Activated naive CD8-positive, alpha-beta T cell treated with anti-CD3 and anti-CD28 coated beads, Interleukin-2, amount 10 ng/mL, durations not matched to agents 7 days and 5 days (primary cell): ENCODE measurements at places on chromosomes 4 and X. TPM values are rescaled to one million over a fixed set of nuclear protein-coding genes. Genes with fewer than 3 reads are reported as not detected.
A peak's percentile ranks its signal among the peaks of the same experiment; 100 is the strongest.

- H3K4me1 ChIP-seq: peaks cover 4% of the 10 kb centered on the region
- no peaks in the 10 kb centered on the region for H3K36me3 ChIP-seq
- DNase-seq: no peak
- H3K27me3 ChIP-seq: peaks cover 15% of the 10 kb centered on the region
These were observed 12.8 kb upstream of the SAP30 start for GRCh38 chr4:173357939-173358338.

DNA sequence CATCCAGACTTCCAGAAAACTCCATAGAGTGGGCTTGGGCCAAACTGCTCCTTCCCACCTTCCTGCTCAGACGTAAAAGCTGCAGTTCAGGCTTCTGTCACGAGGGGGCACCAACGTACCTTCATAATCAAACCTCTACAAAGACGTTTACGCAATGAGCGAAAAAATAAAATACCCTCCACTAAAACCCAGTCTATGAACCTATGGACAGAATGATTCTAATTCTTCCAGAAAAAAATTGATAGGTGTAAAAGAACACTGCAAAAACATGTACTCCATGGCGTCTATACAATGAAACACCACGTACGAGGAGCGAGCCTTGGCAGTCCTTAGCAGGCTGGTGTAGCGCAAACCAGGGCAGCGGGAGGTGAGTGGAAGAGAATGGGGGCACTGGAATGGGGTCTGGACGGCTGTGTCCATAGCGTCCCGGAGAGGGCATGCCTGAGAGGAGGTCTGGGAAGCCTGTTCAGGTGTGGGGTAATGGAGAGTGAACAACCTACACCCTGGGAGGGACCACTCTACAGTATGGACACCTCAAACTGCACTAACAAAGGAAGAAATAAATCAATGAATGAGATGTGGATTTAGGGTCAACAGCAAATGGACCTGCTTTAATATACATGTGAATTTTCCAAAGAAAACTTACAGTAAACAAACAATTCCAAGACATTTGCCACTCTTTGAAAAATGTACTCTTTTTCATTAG lies 14.4 kb upstream of the RAB40A start:
- peaks cover 4% of the 10 kb centered on the region for H3K4me1 ChIP-seq
- H3K27me3 ChIP-seq: peaks cover 2% of the 10 kb centered on the region
- peak; percentile 63 for DNase-seq
- no peak overlapping the region for H3K27ac ChIP-seq
- H3K4me3 ChIP-seq: peak overlapping the region; percentile 73

DNA sequence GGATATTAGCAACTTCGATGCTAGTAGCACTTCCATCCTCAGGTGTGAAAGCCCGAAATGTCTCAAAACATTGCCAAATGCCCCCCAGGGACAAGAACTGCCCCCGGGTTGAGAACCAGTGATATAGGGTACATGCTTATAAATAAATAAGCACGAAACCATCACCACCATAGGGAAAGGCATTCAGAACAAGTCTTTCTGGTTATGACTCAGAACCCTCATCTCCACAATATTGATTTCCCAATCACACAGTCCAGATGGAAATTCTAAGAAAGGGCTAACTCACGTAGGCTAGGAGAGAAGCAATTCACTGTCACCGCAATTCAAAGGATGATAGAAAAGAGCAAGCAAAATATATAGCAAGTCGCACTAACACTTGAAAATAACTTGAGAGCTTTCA lies 84.8 kb downstream of the ANOS1 start:
- no peaks in the 10 kb centered on the region for H3K27me3 ChIP-seq
- no peaks in the 10 kb centered on the region for H3K4me1 ChIP-seq
- no peak for DNase-seq
- H3K36me3 ChIP-seq: no peaks in the 10 kb centered on the region

DNA sequence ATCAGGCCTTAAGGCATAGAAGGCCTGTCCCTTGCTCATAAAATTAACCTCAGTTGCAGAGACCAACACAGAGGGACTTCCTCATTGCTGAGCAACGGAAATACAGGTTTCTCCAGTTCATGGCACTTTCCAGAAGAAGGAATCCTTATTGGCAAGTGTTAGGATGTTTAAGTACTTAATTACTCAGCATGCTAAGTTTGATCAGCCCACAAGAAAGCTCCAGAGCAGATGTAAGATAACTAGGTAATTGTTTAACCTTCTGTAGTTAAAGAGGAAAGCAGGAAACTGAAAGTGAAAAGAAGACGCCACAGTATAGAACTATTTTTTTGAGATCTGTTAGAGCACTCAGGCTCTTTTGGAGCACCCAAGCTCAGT lies 33.5 kb downstream of the SMS start:
- peak overlapping the region; percentile 82 for H3K4me3 ChIP-seq
- peaks cover 16% of the 10 kb centered on the region for H3K4me1 ChIP-seq
- H3K36me3 ChIP-seq: peaks cover 11% of the 10 kb centered on the region
- peak overlapping the region; percentile 92 for H3K27ac ChIP-seq

- no peak for DNase-seq
- H3K27ac ChIP-seq: no peak overlapping the region
- H3K4me1 ChIP-seq: peaks cover 9% of the 10 kb centered on the region
- no peaks in the 10 kb centered on the region for H3K27me3 ChIP-seq
- peaks cover 2% of the 10 kb centered on the region for H3K36me3 ChIP-seq
These were observed 3.9 kb upstream of the ELF4 start for GRCh38 chrX:130114141-130114588.

Gene CDKL5
- total RNA-seq: 2.2 TPM

Gene HTN1
- total RNA-seq: not detected
